ENCODE measurements at places on chromosomes 4 and X.
A peak's percentile ranks its signal among the peaks of the same experiment; 100 is the strongest.

DNA sequence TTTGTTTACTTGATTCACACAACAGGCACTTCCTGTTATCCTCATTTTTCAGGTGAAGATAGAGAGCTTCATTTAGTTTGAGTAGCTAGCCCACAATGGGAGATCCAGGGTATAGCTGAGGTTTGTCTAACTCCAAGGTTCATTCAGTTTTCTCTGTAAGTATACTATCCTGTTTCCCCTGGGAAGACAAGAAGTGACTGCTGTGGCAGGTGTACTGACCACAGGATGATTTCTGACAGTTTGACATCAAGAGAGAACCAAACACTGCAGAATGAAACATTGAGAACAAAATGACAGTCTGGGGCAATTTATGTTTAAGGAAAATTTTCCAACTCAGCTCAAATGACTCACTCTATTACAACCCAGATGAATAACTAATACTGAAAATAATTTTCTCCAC, 958.0 kb downstream of the STPG2 start:
- DNase-seq, result no peak

GRCh38 chr4:42570221-42570620, 86.7 kb downstream of the ATP8A1 start:
- no peak for DNase-seq

- DNase-seq, result no peak
Observed at GRCh38 chr4:137621056-137621455, 88.8 kb upstream of the PCDH18 start.

GRCh38 chrX:111319451-111319850, 49.2 kb upstream of the CAPN6 start:
- DNase-seq, result no peak

DNA sequence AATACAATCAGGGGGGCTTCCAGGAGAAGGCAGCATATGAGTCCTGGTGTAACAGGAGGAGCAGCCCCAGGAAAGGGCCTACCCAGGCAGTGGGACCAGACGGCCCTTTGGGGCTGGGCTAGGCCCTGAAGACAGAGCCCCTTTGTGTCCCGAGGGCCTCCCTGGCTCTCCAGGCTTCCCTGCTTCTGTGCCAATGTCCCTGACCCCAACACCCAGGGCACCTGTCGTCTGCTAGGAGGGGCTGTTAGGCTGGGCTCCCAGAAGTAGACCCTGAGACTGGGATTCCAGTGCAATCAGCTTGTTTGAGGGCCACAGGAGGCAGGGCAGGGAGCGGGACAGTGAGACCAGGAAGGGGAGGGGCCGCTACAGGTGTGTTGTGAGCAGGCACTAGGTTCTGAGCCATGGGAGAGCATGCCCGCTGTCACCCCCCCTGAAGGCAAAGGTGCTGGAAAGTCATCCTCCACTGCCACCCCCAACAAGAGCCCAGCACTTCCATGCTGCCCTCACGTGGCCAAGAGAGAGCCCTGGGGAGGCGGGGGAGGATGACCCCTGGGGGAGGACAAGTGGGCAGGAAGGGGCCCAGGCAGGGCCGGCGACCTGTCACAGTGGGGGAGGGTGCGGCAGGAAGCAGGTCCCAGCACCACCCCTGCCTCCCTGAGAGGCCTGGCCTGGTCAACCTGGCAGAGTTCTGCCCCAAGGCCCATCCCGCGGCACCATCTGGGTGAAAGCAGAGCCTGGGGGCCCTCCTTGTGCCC, 64.8 kb downstream of the ADRA2C start:
- no peak for DNase-seq

DNA sequence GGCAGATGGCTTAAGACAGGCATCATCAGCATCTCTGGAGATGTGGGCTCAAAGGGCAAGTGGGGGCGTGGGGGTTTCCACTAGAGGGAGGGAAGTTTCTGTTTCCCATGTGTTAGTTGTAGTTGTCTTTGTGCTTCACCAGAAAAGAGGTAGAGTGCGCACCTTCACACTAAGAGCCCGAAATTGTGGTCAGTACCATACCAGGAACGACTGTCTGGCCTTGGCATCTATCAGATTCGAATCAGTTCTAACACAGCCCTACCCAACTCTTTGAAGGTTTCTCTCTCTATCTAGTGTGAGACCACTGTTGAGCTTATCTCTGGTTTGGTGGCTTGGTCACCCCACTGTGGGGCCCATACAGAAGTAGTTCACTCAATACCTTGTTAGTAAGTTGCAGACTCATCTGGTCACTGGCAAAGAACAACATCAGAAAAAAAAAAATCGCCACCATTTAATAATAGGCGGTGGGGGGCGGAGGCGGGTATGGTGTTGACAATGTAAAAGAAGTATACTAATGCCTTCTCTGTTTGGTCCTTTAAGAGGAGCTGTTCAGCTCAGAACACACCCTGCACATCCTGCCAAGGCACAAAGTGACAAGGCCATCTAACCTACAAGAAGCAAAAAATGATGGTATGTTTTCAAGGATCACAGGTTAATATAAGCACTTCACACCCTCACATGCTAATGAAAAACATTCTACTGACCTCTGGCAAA, 71.1 kb downstream of the NYX start:
- DNase-seq, result peak; percentile 27

DNA sequence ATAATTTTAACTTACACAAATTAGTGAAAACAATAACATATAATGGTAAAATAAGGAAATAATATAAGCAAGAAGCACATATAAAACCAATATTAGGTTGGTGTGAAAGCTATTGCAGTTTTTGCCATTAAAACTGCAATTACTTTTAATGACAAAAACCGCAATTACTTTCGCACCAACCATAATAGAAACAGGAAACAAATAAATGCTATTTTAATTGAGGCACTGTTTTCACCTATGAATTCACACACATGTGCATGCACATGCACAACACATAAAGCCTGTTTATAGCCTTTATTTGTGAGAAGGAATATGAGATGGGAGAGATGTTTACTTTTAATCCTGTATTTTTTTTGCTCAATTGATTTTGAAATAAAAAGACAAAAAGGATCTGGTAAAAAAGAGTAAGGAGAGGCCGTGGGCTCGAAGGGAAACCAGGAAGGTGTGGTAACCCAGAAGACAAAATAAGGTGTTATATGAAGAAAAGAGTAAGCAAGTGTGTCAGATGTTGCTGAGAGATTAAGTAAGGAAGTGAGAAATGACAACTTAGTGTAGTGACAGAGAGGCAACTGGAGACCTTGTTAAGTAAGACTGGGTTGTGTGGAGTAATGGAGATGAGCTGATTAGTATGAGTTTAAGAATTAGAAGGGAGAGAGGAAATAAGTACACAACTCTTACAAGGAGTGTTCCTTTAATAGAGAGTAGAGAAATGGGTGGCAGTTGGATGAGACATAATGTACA, 69.0 kb downstream of the KLHL13 start:
- no peak for DNase-seq

- DNase-seq, result no peak
Observed at GRCh38 chr4:183347566-183347965, 25.3 kb upstream of the CLDN24 start.

DNA sequence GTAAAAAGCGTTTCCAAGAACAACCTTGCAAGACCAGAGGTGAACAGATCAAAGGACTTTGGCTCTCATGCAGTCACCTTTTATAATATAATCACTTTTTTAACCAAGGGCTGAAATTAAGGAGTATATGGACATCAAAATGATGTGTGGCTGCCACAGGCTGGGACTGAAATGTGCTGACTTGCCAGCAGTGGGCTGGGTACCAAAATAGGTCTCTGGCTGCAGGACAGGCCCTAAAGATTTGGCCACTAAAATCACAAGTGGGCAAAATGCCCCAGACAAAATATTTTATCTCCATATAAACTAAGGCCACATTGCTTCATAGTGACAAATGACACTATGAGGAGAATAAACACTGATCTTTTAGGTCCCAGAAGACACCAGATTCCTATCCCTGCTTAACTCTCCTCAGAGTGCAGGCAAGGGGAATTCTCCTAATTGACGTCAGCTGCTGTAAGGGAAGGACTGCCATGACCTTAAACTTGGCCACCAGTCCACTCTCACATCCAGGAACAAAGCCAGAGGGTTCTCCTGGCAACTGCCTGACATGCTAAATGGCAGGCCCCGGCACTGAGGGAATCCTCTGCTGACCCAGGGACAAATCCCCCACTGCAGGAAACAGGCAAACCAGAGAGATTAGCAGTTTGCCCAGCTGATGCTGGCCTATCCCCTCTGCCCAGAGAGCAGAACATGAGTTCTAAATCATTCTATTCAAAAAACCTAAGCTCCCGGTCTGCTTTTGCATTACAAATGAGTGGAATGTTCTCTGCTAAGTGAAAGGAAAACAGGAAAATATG, 155.8 kb downstream of the PPP3CA start:
- no peak for DNase-seq

GRCh38 chr4:111849746-111850284, 295.4 kb upstream of the FAM241A start:
- no peak for DNase-seq

DNA sequence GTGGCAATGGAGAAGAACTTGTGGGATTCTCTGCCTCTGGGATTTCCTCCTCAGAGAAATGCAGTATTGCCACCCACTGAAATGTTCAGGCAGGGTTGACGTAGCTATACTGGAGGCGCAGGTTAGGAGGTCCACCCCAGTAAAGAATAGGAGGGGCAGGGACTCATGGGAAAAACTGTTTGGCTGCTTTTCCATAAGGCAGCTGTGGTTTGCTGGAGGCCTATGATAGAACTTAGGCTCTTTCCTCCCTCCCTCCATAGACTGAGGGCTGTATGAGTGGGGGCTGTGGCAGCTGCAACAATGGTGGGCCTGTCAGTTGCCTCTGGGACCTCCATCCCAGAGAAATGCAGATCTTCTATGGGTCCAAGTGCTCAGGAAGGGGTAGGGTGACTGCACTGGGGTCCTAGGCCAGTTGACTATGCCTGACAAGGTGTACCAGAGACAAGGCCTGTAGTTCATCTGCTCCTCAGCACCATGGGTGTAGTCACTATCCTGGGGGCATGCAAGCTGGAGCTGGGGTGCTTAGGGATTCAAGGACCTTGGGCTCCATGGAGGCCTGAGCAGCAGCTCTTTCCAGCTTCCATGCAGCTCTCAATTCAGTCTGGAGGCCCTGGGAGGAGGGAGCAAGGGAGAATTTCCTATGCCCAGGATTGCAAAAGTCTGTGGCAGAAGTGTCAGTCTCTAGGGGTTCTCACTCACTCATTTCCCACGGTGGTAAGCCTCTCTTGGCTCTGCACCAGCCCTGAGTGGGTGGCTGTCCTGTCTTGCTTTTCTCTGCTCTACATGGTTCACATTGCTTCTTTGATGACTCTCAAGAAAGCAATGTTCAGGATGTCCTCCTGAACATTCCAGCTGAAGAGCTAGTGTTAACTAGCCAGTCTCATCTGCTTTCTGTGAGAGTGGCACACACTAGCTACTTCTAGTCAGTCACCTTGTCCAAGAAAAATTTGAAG, 353.0 kb downstream of the IDS start:
- no peak for DNase-seq

DNA sequence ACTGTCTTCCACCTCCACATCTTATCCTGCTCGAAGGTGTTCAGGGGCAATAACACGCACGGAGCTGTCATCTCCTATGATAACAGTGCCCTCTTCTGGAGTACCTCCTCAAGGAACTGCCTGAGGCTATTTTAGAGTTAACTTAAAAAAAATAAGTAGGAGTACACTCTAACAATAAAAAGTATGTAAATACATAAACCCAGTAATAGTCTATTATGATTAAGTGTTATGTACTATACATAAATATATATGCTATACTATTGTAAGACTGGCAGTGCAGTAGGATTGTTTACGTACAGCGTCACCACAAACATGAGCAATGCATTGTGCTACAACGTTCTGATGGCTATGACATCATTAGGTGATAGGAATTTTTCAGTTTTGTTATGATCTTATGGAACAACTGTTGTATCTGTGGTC, 34.5 kb upstream of the TLR2 start:
- DNase-seq, result no peak

DNA sequence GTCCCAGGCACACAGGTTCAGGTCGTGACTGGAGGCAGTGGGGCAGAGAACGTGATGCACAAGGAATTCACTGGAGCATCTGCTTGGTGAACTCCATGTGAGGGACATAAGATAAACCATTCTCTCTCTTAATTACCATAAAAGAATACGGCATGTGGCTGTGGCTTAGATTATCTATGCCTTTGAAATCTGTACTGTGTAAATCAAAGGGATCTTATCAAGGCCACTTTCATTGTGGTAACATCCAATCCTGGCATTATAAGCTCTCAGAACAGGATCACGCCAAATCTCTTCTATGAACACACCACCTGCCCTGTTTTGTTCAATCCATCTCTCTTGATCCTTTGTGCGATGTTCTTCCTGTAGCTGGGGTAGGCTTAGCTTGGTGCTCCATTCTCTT, 192.3 kb downstream of the SPATA18 start:
- DNase-seq, result no peak

GRCh38 chr4:62117886-62118285, 917.8 kb downstream of the ADGRL3 start:
- no peak for DNase-seq

DNA sequence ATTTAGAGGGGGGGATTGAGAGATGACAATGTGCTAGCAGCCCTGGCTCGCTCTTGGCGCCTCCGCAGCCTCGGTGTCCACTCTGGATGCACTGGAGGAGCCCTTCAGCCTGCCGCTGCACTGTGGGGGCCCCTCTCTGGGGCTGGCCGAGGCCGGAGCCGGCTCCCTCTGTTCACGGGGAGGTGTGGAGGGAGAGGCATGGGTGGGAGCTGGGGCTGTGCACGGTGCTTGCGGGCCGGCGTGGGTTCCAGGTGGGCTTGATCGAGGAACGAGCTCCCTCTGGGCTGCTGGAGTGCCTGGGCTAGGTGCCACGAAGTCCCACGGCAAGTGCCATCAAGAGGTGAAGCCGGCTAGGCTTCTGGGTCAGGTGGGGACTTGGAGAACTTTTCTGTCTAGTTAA, 6.9 kb downstream of the C4orf46 start:
- no peak for DNase-seq

- DNase-seq, result no peak
Observed at GRCh38 chr4:104735174-104735573, 240.5 kb upstream of the CXXC4 start.

- DNase-seq, result no peak
Observed at GRCh38 chr4:76058302-76058701, 16.2 kb upstream of the ART3 start.

DNA sequence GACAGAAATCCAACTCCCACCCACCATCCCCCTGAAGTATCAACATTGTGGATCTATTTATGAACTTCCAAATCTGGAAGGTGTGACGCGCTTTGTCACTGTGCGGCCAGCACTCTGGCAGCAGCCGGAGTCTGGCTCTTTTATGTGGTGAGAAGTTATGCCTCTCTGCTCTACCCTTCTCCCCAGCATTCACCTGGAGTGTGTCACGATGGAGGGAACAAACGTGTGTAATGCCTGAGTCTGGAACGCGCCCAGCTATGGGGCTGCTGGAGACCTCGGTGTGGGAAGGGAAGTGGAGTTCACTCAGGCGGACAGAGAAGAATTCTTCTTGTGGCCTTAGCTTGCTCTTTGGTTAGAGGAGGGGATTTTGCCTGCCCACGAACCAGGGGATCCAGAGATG, 222.1 kb upstream of the RPL34 start:
- DNase-seq, result no peak

GRCh38 chr4:61320154-61320553, 120.0 kb downstream of the ADGRL3 start:
- DNase-seq, result no peak

Data from activated CD4-positive, alpha-beta T cell treated with anti-CD3 and anti-CD28 coated beads, Interleukin-2, amount 50 U/mL, for 4 hours (primary cell).